ENCODE measurements at places on chromosomes 16 and 17. TPM values are rescaled to one million over a fixed set of nuclear protein-coding genes. Genes with fewer than 3 reads are reported as not detected.

Gene KDM8
- 5.3 TPM for total RNA-seq

Gene SPNS2
- 1.6 TPM for total RNA-seq

Gene CPHXL2
- total RNA-seq: not detected

Gene DNASE1L2
- total RNA-seq: 1.9 TPM

Gene FBXO39
- not detected for total RNA-seq

Gene OR1F1
- total RNA-seq: not detected

Gene CLEC3A
- total RNA-seq: not detected

DNA sequence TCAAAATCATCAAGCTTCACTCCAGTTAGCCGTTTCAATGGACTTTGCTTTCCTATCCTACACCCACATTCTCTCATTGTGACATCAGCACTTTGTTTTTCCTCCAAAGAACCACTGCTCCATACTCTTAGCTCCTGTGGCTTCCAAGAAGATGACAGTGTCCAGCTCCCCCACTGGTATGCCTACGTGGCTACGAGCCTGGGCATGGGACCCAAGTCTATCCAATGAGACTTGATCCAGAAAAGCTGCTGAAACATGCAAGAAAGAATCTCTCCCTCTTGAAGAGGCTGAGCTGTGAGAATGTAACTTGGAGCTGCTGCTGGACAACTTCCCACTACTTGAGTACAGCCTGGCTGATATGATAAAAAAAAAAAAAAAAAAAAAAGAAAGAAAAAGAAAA, 9.4 kb downstream of the TOX3 start:
- DNase-seq: no peak

DNA sequence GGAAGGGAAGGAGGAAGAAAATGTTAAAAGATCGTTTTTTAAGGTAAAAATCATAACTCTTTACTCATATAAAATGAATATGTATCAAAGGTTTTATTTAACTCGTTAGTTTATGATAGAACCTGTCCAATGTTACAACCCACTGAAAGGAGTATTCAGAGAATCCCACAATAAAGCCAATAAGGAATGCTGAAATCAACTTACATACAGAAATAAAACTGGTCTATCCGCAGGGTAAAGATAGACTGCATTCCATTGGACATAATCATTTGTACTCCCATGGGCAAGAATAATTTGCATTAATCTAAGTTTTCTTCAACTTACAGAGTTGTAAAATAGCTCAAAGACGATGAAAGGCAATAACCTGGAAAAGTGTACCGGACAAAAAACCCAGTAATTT, 17.9 kb upstream of the BEAN1 start:
- DNase-seq: no peak

DNA sequence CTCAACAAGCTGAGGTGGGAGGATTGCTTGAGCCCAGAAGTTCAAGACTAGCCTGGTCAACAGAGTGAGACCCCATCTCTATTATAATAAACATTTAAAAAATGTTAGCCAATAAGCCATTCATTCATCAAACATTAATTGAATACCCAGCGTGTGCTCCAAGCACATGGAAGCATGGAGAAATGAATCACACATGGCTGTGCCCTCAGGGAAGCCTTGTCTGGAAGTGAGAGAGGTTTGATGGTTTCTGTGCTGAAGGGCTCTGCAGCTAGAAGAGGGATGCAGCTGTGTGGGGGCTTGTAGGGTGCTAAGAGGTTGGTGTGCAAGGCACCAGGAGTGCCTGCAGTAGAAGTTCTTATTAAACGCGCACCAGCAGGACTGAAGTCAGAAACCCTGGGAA, 11.2 kb downstream of the CYB5D2 start:
- DNase-seq: no peak

DNA sequence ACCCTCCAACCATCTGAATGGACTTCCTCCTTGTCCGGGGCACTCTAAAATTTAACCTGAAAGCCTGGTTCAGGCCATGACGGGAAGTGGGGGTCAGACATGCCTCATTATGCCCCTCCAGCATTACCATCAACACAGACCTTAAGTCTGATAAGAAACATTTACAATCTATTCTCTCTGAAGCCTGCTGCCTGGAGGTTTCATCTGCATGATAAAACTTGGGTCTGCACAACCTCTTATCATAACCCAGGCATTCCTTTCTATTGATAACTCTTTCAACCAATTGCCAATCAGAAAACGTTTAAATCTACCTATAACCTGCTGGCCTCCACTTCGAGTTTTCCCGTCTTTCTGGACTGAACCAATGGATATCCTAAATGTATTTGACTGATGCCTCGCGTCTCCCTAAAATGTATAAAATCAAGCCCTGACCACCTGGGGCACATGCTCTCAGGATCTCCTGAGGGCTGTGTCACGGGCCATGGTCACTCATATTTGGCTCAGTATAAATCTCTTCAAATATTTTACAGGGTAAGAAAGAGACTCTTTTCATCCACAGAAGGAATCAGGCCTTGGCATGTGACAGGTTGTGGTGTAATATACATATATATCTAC, 45.6 kb downstream of the LYRM1 start:
- no peak for DNase-seq

DNA sequence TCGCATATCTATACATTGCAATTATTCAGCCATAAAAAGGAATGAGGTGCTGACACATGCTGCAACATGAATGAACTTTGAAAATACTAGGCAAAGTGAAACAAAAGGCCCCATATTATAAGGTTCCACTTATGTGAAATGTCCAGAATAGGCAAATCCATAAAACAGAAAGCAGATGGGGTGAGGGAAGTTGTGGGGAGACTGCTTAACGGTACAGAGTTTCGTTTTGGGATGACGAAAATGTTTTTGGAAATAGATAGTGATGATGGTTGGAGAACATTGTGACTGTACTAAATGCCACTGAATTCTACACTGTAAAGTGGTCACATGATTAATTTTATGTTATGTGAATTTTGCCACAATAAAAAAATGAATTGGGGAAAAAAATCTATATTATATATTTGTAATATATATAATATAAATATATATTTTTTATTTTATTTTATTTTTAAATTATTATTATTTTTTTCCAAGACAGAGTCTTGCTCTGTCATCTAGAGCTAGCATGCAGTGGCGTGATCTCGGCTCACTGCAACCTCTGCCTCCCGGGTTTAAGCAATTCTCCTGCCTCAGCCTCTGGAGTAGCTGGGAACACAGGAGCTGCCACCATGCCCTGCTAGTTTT, 4.2 kb upstream of the GNA13 start:
- DNase-seq: no peak

DNA sequence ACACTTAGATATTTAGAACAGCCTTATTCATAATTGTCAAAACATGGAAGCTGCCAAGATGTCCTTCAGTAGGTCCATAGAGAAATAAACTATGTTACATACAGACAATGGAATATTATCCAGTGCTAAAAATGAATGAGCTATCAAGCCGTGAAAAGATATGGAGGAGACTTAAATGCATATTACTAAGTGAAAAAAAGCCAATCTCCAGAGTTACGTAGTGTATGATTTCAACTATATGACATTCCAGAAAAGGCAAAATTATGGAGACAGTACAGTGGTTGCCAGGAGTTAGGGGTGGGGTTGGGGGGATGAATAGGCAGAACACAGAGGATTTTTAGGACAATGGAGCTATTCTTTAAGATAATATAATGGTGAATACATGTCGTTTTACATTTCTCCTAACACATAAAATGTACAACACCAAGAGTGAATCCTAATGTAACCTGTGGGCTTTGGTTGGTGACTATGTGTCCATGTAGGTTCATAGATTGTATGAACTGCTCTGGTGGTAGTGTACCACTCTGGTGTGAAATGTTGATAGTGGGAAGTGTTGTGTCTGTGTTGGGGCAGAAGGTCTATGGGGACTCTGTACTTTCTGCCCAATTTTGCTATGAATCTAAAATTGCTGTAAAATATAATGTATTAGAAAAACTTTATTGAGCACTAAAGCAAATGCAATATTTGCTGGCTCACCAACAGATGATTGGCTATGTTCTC, 122.6 kb downstream of the USP22 start:
- DNase-seq: no peak

GRCh38 chr17:69857412-69857835, 217.6 kb upstream of the KCNJ16 start:
- peak; percentile 8 for DNase-seq

DNA sequence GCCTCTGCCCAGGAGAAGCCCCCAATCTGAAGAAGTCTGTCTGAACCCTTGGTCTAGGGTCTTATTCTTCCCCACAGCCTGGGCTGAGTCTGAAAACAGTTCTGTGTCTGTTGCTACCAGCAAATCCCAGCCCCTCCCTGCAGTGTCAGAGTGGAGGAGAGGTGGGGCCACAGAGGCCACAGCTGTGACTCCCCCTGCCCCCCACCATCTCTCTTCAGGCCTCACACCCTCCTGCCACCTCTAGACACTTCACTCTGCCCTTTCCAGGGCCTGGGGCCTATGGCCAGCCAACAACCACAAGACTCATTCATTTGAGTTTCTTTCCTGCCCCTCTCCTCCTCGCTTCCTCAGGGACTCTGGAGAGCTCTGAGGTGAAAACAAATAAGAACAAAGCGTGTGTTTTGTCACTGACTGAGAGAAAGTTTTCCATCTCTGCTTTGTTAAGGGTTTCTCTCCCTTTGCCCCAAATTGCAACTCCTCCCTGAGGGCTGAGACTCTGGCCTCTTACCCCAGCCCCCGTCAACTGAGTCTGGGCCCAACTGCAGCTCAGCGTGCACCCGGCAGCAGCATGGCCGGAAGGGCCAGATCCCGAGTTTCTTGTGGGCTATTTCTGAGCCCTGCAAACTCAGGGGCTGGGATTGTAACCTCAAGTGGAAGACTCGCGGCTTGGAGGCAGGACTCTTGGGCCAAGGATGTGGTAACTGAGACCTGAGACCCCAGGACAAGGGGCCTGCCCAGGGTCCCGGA, 13.2 kb downstream of the C17orf50 start:
- DNase-seq: no peak

DNA sequence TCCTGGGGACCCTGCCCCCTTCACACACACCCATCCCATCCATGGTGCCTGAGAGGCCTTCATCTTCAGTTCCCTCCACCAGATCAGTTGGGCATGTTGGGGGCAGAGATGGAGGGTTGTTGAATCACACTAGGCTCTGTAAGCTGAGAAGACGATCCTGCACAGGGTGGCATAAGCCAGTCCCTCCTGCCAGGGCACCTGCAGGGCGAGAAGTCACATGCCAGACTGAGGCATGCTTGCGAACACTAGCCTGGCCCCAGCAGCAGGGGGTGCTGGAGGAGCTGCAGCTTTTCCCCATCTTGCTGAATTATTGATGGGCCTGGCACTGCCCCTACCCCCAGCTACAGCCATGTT, 6.1 kb upstream of the TBX2 start:
- no peak for DNase-seq

DNA sequence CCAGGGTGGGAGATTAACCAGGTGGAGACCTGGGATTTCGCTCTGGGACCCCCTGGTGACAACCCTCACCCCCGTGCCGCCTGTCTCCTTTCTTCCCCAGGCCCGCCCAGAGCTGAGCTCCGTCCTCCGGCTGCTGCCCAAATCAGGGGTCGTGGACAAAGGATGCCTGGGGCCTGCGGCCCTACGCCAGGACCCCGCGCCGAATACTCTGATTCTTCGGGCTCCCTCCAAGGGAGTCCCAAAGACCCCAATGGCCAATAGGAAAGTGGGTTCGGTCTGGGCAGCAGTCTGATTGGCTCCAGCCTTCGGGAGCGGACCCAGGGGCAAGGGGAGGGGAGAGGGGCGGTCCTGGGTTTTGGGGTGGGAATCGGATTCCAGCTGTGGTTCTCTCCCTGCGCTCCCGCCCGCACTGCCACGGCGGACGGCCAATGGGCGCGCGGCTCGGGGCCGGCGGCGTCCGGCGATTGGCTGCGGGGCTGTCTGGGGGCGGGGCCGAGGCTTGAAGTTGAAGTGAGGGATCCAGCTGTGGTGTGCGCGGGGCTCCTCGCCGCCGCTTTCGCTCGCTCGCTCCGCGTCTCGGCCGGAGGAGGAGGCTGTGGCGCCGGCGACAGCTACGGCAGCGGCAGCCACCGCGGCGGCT, at the start of gene CACNA1G:
CACNA1G (plus strand) TSS at position 531 of the 640 bp plus-strand sequence. CDS start 745 bp downstream, outside the sequence.
- peak; percentile 80 for DNase-seq
